Naive B cell (primary cell): ENCODE measurements at places on chromosomes 4 and X. TPM values are rescaled to one million over a fixed set of nuclear protein-coding genes. Genes with fewer than 3 reads are reported as not detected.

The FREM3 gene
- polyA plus RNA-seq, result not detected

The FRG2 gene
- not detected for polyA plus RNA-seq

The NALF2 gene
- polyA plus RNA-seq, result not detected

The CPZ gene
- not detected for polyA plus RNA-seq

DNA sequence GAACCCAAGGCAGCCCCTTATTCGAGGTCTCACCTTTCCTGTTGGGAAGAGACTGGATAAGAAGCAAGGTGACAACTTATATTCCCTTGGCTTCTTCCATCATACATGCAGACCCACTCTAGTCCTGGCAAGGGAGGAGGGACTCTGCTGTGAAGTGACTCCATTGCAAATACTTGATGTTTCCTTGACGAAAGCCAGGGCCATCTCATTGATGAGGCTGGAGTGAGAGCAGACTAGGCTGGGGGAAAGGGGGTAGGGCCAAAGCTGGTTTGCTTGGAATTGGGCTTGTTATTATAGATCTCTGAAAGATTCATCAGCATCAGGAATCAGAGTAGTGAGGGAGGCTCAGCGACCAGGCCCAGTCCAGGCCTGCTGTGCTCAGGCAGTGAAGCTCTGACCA is 2.3 kb upstream of the NHSL2 start:
- H3K27ac ChIP-seq, result no peak overlapping the region
- H3K27me3 ChIP-seq, result peaks cover 37% of the 10 kb centered on the region
- no peaks in the 10 kb centered on the region for H3K36me3 ChIP-seq
- H3K4me1 ChIP-seq, result no peaks in the 10 kb centered on the region

- H3K27me3 ChIP-seq, result peaks cover 54% of the 10 kb centered on the region
- H3K27ac ChIP-seq, result no peak overlapping the region
- peaks cover 11% of the 10 kb centered on the region for H3K4me1 ChIP-seq
- no peak overlapping the region for H3K4me3 ChIP-seq
- no peaks in the 10 kb centered on the region for H3K36me3 ChIP-seq
These were observed 283.4 kb downstream of the BCOR start for GRCh38 chrX:39814391-39814790.

- no peak overlapping the region for H3K27ac ChIP-seq
- H3K4me3 ChIP-seq, result no peak overlapping the region
- no peaks in the 10 kb centered on the region for H3K36me3 ChIP-seq
- H3K27me3 ChIP-seq, result no peaks in the 10 kb centered on the region
- no peak for DNase-seq
- H3K4me1 ChIP-seq, result no peaks in the 10 kb centered on the region
These were observed 41.1 kb upstream of the PPARGC1A start for GRCh38 chr4:23930750-23931488.

DNA sequence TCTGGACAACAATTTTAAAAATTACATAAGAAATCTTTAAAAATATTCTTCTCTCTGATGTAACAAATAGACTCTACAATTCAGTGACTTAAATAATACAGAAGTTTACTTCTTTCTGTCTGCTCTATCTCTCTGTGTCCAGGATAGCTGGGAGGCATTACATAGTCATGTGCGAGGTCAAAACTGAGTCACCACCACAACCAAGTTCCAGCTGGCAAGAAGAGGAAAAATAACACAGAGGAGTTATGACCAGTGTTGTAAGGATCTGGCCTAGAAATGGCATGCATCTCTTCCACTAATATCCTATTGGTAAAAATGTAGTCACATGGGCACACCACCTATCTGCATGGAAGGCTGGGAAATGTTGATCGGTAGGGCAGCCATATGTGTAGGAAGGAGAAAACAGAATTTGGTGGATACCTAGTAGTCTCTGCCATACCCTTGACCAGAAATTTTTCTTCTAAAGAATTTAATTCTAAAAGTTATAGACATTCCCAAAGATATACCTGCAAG is 39.4 kb upstream of the WDFY3 start:
- H3K4me3 ChIP-seq, result no peak overlapping the region
- no peaks in the 10 kb centered on the region for H3K36me3 ChIP-seq
- no peak overlapping the region for H3K27ac ChIP-seq
- H3K4me1 ChIP-seq, result no peaks in the 10 kb centered on the region
- H3K27me3 ChIP-seq, result no peaks in the 10 kb centered on the region

DNA sequence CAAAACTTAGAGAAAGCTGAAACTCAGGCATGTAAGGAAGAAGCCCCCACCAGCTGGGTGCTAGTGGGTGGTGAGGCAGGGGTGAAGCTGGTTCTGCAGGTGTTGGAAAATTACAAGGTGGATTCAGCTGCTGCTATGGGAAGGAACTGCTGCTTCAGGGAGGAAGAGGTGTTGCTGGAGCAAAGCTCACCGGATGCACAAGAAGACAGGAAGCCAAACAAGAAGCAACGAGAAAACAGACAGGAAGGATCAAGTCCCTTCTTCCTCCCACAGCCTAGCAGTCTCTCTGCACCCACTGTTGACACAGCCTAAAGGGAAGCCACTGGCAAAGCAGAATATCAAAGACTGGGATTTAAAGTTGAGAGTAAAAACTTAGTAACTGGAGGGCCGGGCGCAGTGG is 100.2 kb upstream of the JADE1 start:
- no peak overlapping the region for H3K27ac ChIP-seq
- no peak overlapping the region for H3K4me3 ChIP-seq
- peaks cover 6% of the 10 kb centered on the region for H3K4me1 ChIP-seq
- H3K36me3 ChIP-seq, result no peaks in the 10 kb centered on the region
- no peak for DNase-seq
- no peaks in the 10 kb centered on the region for H3K27me3 ChIP-seq

DNA sequence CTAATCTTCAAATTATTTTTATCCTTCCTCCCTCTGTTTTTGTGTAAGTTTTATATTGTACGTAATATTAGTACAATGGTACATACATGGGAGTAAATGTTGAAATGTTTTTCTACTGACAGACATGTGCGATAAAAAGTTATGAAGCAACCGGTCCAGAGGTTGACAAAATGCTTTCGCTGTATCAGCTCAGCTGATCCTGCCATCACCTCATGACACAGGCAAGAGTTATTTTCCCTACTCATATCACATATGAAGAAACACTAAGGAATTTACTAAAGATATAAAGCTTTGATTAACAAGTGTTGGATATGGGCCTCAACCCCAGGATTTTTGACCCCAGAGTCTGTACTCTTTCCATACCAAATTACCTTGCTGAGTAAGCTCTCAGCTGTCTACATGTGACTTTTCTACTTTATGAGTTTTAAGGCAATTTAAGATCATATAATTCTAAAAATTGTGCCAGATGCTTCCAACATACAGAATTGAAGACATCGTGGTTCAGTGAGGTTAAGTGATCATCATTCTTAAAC is 50.0 kb downstream of the CLCN5 start:
- no peaks in the 10 kb centered on the region for H3K27me3 ChIP-seq
- peaks cover 4% of the 10 kb centered on the region for H3K36me3 ChIP-seq
- no peaks in the 10 kb centered on the region for H3K4me1 ChIP-seq

GRCh38 chr4:165222651-165222994 is 15.3 kb downstream of the KLHL2 start:
- peaks cover 36% of the 10 kb centered on the region for H3K4me1 ChIP-seq
- no peak for DNase-seq
- peak overlapping the region; percentile 47 for H3K27ac ChIP-seq
- H3K27me3 ChIP-seq, result no peaks in the 10 kb centered on the region
- peaks cover 23% of the 10 kb centered on the region for H3K36me3 ChIP-seq

GRCh38 chr4:1137850-1138249 is 24.5 kb upstream of the RNF212 start:
- peaks cover 4% of the 10 kb centered on the region for H3K27me3 ChIP-seq
- H3K4me3 ChIP-seq, result peak overlapping the region; percentile 90
- H3K4me1 ChIP-seq, result peaks cover 44% of the 10 kb centered on the region
- no peak overlapping the region for H3K27ac ChIP-seq
- no peak for DNase-seq

- no peaks in the 10 kb centered on the region for H3K27me3 ChIP-seq
- no peaks in the 10 kb centered on the region for H3K4me1 ChIP-seq
- H3K4me3 ChIP-seq, result no peak overlapping the region
- no peak overlapping the region for H3K27ac ChIP-seq
- DNase-seq, result no peak
These were observed 475.0 kb downstream of the GABRG1 start for GRCh38 chr4:45648846-45649245.

DNA sequence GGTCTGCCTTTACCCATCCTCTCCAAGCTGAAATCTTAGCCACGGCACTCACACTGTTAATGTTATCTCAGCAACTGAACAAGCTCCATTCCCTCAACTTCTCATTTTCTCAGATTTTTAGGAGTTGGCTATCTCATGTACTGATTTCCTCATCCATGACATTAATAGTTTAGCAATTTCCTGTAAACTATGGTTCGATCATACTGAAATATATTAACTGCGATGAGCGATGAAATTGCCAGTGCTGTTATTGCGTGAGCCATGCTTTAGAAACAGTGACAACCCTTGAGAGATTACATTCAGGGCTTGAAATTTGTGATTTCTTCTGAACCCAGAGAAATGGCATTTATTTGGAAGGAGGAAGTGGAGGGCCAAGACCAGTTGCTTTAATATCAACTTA is 223.7 kb downstream of the GPAT3 start:
- no peak overlapping the region for H3K27ac ChIP-seq
- H3K4me1 ChIP-seq, result no peaks in the 10 kb centered on the region
- H3K27me3 ChIP-seq, result peaks cover 14% of the 10 kb centered on the region
- no peak overlapping the region for H3K4me3 ChIP-seq
- DNase-seq, result no peak
